ENCODE measurements at places on chromosomes 3 and 15.

GRCh38 chr3:179398574-179399231 lies 51.2 kb downstream of the MFN1 start:
- no peak for DNase-seq

DNA sequence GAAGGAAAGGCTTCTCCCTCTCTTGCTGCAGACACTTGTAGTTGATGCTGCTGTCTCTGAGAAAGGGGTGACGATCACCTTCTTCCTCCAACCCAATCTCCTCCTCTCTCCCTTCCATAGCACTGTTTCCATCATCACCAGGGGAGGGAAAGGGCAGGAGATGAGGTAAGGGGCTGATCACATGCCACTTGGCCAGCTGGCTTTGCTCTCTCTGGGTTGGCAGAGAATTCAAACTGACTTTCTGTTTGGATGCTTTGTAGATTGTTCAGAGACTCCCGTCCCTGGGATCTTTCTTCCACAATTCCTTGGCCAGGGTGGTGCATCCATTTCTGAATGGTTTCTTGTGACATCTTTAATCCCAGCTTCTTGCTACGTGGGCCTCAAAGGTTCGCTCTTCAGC lies 43.2 kb upstream of the ZNF148 start:
- DNase-seq = no peak

DNA sequence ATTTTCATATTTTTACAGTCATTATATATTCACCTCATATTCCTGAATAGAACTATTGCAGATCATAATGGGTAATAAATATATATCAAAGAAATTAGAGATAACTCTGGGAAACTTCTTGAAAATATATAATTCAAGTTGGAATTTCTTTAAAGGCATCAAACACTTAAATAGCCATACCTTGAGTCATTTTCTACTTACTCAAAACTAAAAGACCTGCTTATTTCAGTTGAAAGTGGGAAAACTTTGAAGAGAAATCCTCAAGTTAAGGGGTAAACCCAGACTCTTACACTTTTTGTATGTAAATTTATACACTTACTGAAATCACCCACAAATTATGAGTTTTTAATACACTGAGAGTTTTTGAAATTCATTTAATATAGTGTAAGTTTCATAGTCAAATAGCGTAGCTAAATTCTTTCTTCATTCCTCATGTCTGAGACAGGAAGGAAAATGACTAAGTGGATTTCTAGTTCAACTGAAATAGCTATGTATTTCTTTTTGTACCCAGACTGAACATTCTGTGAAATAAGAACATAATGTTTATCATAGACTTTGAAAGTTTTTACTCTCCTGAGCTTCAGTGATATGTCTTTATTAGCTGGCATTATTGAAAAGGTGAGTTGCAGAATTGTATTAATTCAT lies 4.6 kb upstream of the ALCAM start:
- no peak for DNase-seq

- no peak for DNase-seq
Observed at GRCh38 chr15:64361259-64361658, 5.3 kb upstream of the CSNK1G1 start.

DNA sequence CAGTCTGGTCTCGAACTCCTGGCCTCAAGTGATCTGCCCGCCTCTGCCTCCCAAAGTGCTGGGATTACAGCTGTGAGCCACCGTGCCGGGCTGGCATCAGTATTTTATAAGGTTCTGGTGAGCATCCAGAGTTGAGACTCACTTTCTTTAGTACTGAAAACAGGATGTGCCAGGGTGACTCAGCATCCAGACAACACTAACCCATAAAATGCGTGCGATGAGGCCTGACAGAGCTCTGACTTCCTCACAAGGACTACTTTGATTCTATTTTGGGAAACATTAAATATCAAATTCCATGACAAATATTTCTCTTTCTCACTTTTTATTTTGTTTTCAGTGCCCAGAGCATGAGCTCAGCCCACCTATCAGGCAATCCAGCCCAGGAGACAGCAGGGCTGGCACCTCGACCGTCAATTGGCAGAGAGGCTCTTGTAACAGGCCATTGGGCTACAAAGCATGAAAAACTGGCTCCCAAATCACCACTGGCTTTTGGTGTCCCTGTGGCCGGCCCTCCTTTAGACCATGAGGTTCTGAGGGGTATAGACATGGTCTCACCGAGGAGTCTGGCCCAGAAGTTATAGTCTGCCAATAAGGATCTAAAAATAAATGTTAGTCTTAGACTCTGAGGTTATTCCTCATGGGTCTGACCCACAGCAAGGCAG lies 75.0 kb downstream of the FEM1B start:
- DNase-seq = no peak

DNA sequence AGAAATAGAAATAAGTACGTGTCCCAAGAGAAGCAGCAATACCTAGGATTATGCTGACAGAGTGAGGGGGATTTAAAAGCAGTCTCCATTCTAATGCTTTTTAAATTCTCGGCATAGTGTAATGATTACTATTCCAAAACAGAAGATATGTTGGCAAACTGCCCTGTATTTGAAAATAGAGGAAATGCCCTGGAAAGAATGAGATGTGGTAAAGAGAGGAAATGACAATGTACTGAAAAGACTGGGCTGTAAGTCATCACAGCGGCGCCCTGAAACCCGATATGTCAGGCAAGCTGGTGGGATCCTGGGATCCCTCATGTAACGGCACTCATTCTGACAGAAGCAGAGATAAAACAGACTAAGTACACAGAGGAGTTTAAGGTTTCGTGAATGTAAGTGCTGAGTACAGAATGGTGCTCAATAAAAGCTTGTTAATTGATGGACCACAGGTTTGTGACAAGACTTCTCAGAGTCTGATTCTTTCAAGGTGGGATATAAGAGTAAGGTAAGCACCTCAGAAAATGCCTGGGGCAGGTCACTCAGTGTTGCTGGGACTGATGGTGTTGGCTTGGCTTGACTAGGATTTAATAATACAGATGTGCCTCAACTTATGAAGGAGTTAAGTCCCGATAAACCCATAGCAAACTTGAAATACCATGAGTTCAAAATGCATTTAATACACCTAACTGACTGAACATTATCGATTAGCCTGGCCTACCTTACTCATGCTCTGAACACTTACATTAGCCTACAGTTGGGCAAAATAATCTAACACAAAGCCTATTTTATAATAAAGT lies 91.4 kb downstream of the NFKBIZ start:
- peak; percentile 55 for DNase-seq

Data from right cardiac atrium (tissue), 5 donors.